ENCODE measurements at places on chromosomes 1 and 21. TPM values are rescaled to one million over a fixed set of nuclear protein-coding genes. Genes with fewer than 3 reads are reported as not detected.

GRCh38 chr1:15070145-15070748, 83.3 kb upstream of the TMEM51 start:
- no peak for DNase-seq

GRCh38 chr1:47935163-47935562, 62.0 kb downstream of the TRABD2B start:
- DNase-seq, result no peak

DNA sequence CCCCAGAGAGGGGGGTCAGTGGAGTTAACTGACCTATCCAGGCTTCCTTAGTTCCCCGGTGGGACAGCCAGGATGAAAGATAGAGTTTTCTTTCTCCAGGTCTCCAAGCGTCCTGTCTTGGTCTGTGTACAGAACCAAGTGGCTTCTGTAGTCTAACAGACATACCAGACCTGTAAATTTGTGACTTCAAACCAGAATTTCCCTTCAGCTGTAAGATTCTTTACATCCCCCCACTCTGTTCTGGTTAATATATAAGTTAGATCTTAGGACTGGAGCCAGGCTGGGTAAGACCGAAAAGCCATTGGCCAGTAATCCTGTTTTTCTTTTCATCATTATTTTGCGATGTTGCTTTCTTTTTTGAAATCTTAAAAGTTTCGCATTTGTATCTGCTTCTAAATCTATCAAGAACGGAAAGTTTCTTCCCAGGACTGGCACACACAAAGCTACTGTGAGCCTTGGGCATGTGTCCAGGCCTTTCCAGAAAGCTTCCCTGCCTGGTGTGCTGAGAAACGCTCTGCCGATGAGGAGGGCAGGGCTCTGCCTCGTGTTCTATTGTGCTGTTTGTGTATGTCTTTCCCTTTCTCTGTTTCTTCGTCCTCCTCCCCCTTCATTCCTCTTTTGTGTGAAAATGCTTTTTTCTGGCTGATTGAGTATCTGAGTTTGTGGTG, 72.3 kb downstream of the RGL1 start:
- peak; percentile 49 for DNase-seq

DNA sequence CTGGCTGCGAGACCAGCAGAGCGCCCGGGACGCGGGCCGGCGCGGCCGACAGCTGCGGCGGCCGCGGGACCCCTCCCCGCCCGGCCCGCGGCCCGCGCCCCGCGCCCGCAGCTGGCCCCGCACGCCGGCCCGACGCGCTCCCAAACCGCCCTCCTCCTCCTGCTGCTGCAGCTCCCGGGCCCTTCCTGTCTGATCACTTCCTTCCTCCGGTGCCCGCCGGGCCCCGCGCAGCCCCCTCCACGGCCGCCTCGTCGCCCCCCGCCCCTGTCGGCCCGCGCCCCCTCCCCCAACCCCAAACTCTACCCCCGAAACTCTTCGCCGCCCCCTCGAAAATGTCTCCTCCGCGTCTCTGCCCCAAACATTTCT, 594 bp downstream of the LUZP1 start:
- DNase-seq, result peak; percentile 64

- no peak for DNase-seq
These were observed 14.5 kb downstream of the OLFML3 start for GRCh38 chr1:113993766-113994165.

GRCh38 chr1:76425201-76426145, 350.9 kb downstream of the ST6GALNAC3 start:
- no peak for DNase-seq

GRCh38 chr1:24091971-24092482, 19.9 kb downstream of the MYOM3 start:
- no peak for DNase-seq

The CLCA4 gene
- not detected for total RNA-seq

All from heart left ventricle (tissue), 16 donors.